Stimulated activated CD4-positive, alpha-beta T cell treated with anti-CD3 and anti-CD28 coated beads, TNF-alpha, amount 100 ng/mL, for 4 hours (primary cell): ENCODE measurements at places on chromosomes 12 and 14.

DNA sequence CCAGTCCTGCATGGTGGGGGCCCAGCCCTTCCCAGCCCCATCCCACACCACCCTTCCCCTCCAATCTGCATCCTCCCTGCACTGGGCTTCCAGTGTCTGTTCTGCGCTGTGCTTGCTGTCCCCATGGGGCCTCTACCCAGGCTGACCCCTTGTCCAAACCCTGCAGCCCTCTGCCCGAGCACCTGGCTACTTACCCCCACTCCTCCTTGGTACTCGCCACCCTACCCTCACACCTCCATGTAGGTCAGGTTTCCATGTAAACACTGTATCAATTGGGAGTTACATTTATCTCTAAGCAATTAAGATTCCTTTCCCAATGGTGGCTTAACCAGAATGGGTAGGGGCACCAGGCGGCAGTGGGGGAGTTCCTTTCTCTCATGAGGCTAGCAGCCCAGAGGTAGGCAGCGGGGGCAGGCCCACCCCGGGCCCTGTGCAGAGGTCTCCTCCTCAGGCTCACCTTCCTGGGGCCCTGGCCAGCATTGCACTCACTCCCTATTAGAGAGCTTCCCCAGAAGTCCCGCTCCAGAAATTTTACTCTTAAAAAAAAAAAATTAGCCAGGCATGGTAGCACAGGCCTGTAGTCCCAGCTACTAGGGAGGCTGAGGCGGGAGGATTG is 76.6 kb upstream of the CCND2 start:
- no peak for DNase-seq

DNA sequence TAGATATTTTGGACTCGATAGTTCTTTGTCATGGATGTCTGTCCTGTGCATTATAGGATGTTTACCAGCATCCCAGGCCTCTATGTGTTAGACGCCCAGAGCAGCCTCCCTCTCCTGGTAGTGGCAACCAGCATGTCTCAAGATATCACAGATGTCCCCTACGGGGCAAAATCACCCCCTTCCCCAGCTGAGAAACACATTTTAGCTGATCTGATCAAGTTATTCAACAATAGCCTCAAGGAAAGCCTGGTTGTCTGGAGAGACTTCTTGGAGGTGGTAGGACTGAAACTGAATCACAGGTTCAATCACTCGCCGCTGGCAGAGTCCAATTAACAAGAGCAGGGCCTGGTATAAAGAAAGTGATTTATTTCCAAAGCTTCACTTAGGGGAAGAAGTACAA is 17.6 kb downstream of the BDKRB1 start:
- no peak for DNase-seq

DNA sequence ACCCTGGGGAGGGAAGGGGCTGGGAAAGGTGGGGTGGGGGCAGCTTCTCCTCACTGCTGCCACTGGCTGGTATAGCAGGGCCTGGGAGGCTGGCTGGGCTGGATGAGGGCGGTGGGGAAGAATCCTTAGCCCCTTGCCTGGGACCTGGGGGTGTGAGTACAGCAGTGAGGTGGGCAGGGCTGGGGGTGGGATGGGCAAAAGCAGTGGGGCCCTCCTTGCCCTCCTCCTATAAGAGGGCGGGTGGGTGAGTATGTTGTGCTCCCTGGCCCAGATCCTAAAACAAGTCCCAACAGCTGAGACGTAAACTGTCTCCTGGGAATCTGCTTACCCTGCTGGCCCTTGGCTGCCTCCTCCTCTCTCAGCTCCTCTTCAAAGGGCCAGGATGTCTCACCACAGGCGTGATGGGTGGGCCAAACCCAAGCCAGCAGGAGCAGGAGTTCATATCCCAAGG is 2.2 kb downstream of the NCKAP5L start:
- no peak for DNase-seq

DNA sequence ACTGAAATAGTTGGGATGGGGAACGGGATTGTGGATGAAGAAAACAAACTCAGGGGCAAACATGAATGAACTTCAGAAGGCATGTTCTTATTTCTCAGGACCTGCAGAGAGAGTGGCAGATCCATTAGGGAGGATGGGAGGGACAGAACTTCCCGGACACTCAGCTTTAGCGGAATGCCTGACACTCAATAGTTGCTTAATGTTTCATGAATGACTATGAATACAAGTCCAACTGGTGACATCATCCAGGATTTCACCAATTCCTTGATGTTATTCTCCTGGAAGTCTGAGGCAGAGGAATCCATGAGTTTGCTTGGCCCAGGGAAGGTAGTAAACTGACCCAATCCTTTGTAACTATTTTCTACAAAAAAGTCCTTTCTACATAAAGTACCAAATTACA is 37.8 kb upstream of the LRRC10 start:
- no peak for DNase-seq

DNA sequence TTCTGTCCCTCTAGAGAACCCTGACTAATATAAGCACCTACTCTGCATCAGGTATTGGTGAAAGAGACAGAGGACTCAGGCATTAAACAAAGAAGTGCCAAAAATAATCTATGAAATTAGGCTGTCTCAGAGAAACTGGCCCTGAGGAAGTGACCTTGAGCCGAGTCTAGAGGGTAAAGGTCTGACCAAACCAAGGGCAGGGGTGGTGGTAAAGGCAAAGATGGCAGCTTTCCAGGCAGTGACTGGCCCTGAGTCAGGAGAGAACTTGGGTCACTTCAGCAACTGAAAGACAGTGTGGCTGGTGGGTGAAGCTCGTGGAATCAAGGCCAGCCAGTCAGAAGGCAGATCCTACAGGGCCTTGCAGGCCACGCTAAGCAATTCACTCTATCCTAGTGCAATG is 30.6 kb downstream of the CDKL1 start:
- DNase-seq = no peak

- no peak for DNase-seq
Observed at GRCh38 chr12:51934080-51934479, 17.4 kb upstream of the ACVR1B start.

DNA sequence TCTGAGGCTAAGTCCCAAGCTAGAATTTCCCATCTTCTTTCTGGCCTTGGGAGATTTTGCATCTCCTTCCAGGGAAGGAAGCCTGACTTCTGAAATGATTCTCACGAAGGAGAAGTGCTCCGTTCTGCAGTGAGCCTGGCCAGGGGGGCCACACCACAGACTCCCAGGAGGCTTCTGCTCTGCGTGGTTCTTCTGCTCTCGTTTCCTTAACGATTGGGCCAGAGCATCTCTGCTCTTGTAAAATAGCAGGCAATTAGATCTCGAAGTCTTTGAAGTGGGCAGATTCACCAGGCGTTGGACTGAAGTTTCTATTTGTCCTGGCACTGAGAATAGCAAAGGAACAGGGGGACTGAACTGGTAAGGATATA is 6.7 kb upstream of the BATF start:
- no peak for DNase-seq

DNA sequence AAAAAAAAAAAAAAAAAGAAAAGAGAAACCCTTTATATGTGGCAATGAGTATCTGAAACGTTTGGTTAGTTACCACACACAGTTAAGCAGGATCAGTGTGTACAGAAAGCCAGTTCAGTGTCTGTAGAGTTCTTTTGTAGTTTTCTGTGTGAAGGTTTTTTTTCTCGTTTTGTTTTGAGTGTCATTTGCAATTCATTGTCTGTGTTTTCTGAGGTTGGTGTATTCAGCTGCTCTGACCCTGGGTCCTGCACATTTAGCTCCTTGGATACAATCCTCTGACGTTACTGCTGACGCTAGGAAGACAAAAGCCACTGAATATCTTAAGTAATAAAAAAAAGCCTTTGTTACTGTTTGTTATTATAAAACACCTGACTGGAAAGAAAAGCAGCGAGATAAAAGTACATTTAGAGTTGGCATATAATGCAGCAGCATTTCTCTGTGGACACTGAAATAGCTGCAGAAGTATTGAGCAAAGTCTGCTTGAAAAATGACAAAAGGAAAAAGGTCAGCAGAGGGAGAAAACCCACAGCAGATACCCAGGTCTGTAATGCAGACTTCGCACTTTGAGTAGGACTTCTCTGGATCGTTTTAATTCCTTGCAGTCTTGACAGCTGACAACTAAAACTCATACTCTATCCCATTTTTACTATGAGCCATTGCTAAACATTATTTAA is 89.0 kb downstream of the POLR3B start:
- DNase-seq = no peak

- DNase-seq = no peak
Observed at GRCh38 chr14:76698191-76698590, 63.1 kb upstream of the VASH1 start.

- no peak for DNase-seq
Observed at GRCh38 chr12:89370850-89371249, 18.5 kb upstream of the DUSP6 start.

DNA sequence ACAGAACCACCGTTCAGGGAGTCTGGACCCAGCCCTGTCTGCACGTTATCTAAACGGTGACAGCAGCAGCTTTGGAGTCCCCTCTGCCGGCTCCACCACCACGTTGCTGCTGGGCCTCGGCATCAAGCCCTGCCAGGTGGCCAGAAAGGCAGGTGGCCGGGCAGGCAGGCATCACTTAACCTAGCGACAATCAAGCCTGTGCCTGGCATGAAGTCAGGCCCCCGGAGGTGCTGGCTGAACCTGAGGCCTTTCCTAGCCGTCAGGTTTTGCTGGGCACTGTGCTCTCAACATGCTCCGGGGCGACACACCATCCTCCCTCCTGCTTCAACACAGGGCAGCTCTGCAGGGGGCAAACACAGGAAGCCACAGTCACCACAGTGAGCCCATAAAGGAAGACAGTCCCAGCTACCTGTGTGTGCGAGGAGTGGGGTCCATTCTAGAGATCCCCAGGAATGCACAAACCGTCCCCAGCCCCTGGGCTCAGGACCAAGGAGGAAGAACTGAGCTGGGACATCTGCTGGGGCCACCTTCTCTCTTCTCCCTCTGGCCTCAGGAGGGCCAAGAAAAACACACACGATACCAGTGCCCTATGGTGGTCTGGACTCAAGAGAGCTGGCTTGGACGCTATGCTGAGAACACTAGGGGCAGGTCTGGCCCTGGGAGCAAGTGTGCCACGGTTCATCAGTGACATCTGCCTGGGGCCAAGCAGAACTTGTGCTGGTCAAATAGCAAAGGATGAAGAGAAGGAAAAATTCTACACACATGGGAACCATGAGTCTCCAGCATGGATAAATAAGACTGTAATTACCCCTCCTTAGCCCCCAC is 44.7 kb downstream of the CCDC88C start:
- DNase-seq = no peak

- DNase-seq = no peak
Observed at GRCh38 chr12:106245767-106246166, 2.1 kb downstream of the CKAP4 start.

DNA sequence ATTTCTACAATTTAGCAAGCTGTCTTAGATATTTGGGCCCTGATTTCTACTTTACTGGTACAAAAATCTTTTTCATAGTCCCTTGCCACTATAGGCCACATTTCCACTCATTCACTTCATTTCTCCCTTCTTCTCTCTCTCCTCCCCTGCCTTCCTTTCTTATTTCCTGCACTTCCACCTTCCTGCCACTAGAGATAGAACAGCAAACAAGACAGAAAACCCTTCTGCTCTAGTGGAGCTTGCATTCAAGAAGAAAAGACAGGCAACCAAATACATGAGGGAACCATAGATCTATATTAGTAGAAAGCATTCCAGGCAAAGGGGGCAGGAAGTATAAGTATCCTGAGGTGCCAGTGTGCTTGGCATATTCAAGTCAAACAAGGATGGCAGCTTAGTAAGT is 623.5 kb downstream of the FLRT2 start:
- DNase-seq = no peak

DNA sequence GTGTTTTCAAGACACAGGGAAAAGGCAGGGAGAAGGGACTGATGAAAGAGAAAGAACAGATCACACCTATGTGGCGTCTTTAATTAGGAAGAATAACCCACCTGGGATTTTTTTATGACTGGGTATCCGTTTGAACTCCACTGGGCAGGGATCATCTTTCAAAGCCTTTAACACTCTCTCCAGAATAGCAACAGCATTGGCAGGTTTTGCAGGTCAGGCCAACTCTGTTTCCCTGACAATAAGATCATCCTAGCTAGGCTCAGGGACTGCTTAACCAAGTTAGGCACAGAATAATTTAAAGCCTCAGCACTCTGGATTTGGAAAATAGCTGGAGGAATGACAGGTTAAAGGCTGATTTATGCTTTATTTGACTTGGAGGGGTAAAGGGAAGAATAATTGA is 117.6 kb downstream of the SUDS3 start:
- no peak for DNase-seq

DNA sequence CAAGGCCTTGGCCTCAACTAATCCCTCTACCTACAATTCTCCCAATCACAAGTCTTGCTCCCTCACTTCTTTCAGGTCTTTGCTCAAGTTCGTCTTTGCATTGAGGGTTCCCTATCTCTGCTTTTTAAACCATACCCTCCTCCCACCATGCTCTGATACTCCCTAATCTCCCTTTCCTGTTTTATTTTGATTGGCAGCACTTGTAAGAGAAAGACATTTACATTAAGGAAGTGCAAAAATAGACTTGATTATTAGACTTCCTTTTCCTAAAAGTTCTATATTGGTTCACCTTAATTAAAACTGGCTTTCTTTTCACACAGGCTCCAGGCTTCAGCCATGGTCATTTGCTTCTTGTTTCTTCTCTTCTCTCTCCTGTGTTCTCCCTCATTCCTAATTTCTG is 18.3 kb upstream of the WIF1 start:
- DNase-seq = no peak

DNA sequence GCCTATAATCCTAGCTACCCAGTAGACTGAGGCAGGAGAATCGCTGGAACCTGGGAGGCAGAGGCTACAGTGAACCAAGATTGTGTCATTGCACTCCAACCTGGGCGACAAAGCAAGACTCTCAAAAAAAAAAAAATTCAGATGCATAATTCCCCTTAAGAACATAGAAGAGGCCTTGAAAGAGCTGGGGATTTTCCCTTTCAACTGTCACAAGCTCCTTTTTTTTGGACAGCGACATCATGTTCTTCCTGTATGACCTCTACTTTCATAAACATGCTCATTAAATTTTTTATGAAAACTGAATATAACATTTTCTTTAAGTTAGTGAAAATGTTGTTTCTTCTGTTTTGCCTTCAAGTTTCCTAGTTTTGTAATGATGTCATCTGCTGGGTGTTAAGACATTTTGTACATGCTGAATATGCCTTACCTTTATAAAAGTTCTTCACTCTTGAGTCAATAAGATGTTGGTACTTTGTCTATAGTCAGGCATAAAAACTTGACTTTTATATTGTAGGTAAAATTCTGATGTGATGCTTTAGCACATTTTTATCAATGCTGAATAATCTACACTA is 76.0 kb downstream of the PTHLH start:
- DNase-seq = no peak

GRCh38 chr14:105940534-105941225 is 414.3 kb downstream of the TMEM121 start:
- DNase-seq = no peak

DNA sequence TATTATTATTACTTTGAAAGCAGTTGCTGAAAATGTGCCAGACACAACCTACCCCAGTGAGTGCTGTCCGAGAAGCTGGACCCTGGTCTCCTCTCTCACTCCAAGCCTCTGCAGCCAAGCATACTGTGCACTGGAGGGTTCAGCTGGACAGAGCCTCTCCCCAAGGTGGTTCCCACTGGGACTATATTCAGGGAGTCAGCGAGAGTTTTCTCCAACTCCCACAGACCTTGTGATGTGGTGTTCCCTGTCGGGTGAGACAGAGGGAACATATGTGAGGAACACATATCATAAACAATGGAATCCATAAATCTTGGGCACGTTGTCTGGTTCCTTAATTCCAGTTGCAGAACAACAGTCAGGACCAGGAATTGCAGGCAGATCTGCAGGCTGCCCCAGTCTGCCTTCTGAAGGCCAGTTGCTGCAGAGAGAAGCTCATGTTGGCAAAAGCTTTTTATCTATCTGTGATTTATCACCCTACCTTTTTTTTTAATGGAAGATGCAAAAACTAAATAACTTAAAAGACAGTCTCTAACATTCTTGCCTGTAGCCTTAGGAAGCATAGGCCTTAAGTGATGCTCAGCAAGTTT is 619.8 kb upstream of the TBX3 start:
- no peak for DNase-seq
